ENCODE measurements at places on chromosomes 7 and 10. TPM values are rescaled to one million over a fixed set of nuclear protein-coding genes. Genes with fewer than 3 reads are reported as not detected.
A peak's percentile ranks its signal among the peaks of the same experiment; 100 is the strongest.

VSTM2A gene
- total RNA-seq, result not detected

BRAF gene
- total RNA-seq, result 77.3 TPM

TMEM270 gene
- total RNA-seq, result not detected

CPVL gene
- total RNA-seq, result 88.3 TPM

KIAA1549 gene
- 1.5 TPM for total RNA-seq

TFAM gene
- total RNA-seq, result 23.1 TPM

VAX1 gene
- not detected for total RNA-seq

EXOC4 gene
- 104 TPM for total RNA-seq

OPN1SW gene
- not detected for total RNA-seq

ASIC3 gene
- total RNA-seq, result not detected

- peak; percentile 23 for DNase-seq
- H3K27me3 ChIP-seq, result no peaks in the 10 kb centered on the region
- peaks cover 26% of the 10 kb centered on the region for H3K4me1 ChIP-seq
- H3K27ac ChIP-seq, result peak overlapping the region; percentile 76
- H3K4me3 ChIP-seq, result no peak overlapping the region
Measured at GRCh38 chr10:75430000-75430763, 1.2 kb upstream of the LRMDA start.

DNA sequence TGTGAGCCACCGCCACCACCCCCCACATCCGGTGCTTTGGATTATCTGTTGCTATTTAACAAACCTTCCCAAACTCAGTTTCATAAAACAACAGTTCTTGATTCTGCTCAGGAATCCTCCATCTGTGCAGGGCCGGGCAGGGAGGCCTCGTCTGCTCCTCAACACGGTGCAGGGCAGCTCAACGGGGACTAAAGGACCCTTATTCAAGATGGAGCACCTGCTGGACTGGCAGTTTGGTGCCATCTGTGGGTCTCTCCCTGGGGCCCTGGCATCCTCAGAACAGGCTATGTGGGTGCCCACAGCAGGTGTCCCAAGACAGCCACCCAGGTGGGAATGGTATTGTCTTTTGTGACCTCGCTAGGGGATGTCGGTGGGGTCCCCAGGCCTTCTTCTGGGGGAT lies 31.0 kb upstream of the ELFN1 start:
- no peak overlapping the region for H3K4me3 ChIP-seq
- H3K27ac ChIP-seq, result no peak overlapping the region
- no peaks in the 10 kb centered on the region for H3K36me3 ChIP-seq

DNA sequence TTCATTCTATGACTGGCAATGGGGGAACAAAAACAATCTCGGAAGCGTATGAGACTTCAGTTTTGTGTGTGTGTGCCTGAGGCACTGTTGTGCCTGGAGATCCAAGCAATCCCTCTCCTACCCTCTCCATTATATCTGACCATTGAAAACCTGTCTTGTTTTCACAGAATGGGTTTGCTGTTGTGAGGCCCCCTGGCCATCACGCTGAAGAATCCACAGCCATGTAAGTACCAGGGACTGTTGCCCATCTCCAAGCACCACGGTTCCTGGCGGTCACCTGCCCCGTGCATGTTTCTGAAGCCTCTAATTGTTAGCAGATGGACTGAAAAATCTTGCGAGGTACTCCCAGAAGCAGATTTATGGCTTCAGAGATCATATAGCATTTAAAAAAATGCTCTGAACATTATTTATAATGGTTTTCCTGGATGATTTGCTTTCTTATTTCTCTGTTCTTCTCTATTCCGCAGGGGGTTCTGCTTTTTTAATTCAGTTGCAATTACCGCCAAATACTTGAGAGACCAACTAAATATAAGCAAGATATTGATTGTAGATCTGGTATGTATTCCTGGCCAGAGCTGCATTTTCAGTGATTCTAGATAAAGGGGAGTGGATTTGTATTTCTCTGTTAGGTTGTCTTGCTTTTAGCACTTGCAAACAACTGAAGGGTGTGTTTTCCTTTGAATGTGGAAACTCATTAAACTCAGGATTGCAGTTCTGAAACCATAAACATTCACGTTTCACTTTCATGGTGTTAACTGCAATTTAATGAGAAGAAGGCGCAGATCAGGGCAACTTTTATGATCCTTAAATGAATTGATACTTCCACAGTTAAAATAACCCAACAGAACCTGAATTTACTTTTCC lies 288.2 kb downstream of the TWIST1 start:
- no peak overlapping the region for H3K27ac ChIP-seq
- no peak for DNase-seq
- H3K4me1 ChIP-seq, result no peaks in the 10 kb centered on the region
- H3K27me3 ChIP-seq, result no peaks in the 10 kb centered on the region

DNA sequence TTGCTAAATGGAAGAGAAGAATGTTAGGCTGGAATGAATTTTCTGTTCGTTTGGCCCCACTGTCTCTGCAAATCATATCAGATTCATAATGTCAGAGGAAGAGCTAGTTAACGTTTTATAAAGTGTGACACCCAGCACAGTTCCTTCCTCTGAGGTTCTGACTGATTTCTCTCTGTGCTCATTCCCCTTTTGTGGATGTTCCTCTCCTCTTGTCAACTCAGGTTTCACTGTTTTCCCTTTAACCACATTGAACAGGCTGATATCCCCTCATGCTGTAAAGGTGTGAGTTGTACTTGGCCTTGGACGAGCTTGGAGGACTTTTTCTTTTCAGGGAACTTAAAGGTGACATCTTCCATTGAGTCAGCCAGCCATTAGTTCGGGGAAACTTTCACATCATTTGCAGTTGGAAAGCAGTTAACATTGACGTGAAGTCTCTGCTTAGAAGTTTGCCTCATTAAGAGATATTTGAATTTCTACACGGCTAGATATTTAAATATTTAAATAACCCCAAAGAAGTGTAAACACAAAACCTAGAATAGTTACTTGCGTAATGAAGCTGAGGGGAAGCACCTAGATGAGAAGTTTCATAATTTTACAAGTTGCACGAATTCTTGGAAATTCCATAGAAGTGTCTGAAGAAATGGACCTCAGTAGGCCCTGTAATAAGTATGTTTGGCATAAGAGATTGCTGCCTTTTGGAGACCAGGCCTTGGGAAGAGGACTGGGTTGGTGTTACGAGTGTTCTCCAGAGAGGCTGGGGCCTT lies 101.5 kb upstream of the EGR2 start:
- H3K27me3 ChIP-seq, result no peaks in the 10 kb centered on the region
- no peaks in the 10 kb centered on the region for H3K36me3 ChIP-seq
- DNase-seq, result no peak
- no peaks in the 10 kb centered on the region for H3K4me1 ChIP-seq

- no peak overlapping the region for H3K4me3 ChIP-seq
- no peaks in the 10 kb centered on the region for H3K27me3 ChIP-seq
- H3K27ac ChIP-seq, result no peak overlapping the region
- no peaks in the 10 kb centered on the region for H3K4me1 ChIP-seq
- no peak for DNase-seq
- no peaks in the 10 kb centered on the region for H3K36me3 ChIP-seq
Measured at GRCh38 chr10:110387983-110388686, 83.4 kb upstream of the SMNDC1 start.

DNA sequence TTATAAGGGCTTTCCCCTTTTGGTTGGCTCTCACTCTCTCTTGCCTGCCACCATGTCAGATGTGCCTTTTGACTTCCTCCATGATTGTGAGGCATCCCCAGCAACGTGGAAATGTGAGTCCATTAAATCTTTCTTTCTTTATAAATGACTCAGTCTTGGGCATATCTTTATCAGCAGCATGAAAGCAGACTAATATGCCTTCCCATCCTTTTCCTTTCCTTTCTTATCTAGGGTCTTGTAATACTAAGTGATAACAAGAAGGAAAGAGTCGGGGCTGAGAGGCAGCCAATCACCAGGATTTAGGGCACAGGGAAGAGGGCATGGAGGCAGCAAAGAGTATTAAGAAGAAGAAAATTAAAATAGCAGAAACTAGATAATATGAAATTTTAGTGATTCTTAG lies 62.0 kb upstream of the JCAD start:
- no peak overlapping the region for H3K4me3 ChIP-seq
- no peak overlapping the region for H3K27ac ChIP-seq
- no peaks in the 10 kb centered on the region for H3K4me1 ChIP-seq
- no peaks in the 10 kb centered on the region for H3K27me3 ChIP-seq

GRCh38 chr10:98483658-98484057 lies 36.9 kb upstream of the HPS1 start:
- H3K4me3 ChIP-seq, result no peak overlapping the region
- H3K4me1 ChIP-seq, result no peaks in the 10 kb centered on the region
- H3K36me3 ChIP-seq, result no peaks in the 10 kb centered on the region
- H3K27ac ChIP-seq, result no peak overlapping the region

DNA sequence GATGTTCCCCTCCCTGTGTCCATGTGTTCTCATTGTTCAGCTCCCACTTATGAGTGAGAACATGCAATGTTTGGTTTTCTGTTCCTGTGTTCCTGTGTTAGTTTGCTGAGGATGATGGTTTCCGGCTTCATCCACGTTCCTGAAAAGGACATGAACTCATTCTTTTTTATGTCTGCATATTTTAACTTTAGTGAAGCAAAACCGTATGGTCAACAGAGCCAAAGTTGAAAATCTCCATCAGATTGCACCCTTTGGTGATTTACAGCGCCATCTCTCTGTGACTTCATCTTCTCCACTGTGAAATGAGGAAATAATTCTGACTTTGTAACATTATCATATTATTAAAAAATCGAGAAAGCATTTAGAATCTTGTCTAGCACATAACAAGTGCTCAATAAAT lies 132.3 kb upstream of the PLXDC2 start:
- no peak for DNase-seq
- no peak overlapping the region for H3K4me3 ChIP-seq
- no peaks in the 10 kb centered on the region for H3K27me3 ChIP-seq
- H3K36me3 ChIP-seq, result no peaks in the 10 kb centered on the region

GRCh38 chr7:7798510-7798909 lies 80.1 kb upstream of the RPA3 start:
- H3K4me3 ChIP-seq, result no peak overlapping the region
- no peak overlapping the region for H3K27ac ChIP-seq
- peaks cover 2% of the 10 kb centered on the region for H3K36me3 ChIP-seq
- no peaks in the 10 kb centered on the region for H3K27me3 ChIP-seq

GRCh38 chr7:2864999-2865670 lies 21.0 kb upstream of the GNA12 start:
- no peak overlapping the region for H3K4me3 ChIP-seq
- H3K27ac ChIP-seq, result no peak overlapping the region
- H3K36me3 ChIP-seq, result no peaks in the 10 kb centered on the region

- no peaks in the 10 kb centered on the region for H3K36me3 ChIP-seq
- H3K27me3 ChIP-seq, result no peaks in the 10 kb centered on the region
- H3K4me1 ChIP-seq, result no peaks in the 10 kb centered on the region
- H3K4me3 ChIP-seq, result no peak overlapping the region
- no peak for DNase-seq
Measured at GRCh38 chr7:142194201-142194600, 63.7 kb downstream of the PRSS58 start.

GRCh38 chr10:34584164-34584563 lies 230.9 kb downstream of the PARD3 start:
- H3K36me3 ChIP-seq, result no peaks in the 10 kb centered on the region
- no peak overlapping the region for H3K27ac ChIP-seq
- H3K4me1 ChIP-seq, result no peaks in the 10 kb centered on the region
- no peaks in the 10 kb centered on the region for H3K27me3 ChIP-seq
- no peak overlapping the region for H3K4me3 ChIP-seq

DNA sequence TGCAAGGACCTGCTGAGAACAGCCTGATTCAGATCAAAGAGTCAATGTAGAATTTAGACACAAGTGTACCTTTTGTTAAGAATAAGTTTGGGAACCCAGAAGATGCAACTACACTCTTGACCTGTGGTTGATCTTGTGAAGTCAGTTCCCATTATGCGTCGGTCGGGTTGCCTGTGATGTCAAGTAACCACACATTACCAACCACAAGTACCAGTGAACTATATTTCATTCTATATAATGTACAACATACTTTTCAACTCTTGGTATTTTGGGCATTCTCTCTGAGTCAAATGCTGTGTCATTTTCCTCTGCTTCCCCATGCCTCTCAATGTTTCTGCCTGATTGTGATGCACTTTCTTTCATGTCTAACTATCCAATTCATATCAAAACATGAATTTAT lies 426.2 kb downstream of the ETV1 start:
- no peak for DNase-seq
- H3K36me3 ChIP-seq, result no peaks in the 10 kb centered on the region
- H3K27me3 ChIP-seq, result no peaks in the 10 kb centered on the region
- no peaks in the 10 kb centered on the region for H3K4me1 ChIP-seq

GRCh38 chr7:23472556-23472955 lies 2.3 kb upstream of the IGF2BP3 start:
- no peaks in the 10 kb centered on the region for H3K36me3 ChIP-seq
- no peak for DNase-seq
- H3K4me3 ChIP-seq, result no peak overlapping the region
- peaks cover 23% of the 10 kb centered on the region for H3K4me1 ChIP-seq

- H3K27ac ChIP-seq, result peak overlapping the region; percentile 62
- H3K4me3 ChIP-seq, result no peak overlapping the region
- peaks cover 7% of the 10 kb centered on the region for H3K36me3 ChIP-seq
Measured at GRCh38 chr10:98244586-98244985, 23.4 kb downstream of the LOXL4 start.

DNA sequence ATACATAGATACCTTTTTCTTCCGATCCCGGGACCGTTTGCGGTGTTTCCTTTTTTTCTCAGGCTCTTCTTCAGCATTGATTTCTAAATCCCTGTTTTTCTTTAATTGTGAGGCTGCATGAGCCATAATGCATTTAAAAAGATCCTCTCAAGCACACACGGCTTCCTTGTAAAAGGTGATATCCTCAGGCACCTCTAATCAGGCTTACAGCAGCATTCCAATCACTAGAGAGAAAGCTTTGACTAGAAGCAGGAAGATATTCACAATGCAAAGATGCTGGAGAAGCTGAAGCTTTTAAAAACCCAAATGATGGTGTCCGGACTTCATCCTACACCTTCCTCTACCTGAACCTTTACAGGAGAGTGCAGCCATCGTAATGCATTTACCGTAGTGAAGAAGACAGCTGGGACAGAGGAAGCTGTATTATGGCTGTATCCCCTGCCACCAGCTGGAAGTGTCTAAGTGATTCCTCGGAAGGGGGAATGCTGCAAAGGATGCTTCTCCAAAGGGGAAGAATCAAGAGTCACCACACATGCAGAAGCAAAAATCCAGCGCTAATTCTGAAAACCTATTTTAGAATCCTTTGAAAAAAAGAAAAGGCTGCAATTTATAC lies at the start of gene ANK3:
Gene ANK3, minus strand, starts transcription at position 463 of the 613 bp plus-strand sequence. Its CDS starts 337 bp downstream, at position 126.
- peaks cover 35% of the 10 kb centered on the region for H3K4me1 ChIP-seq
- H3K27ac ChIP-seq, result no peak within 1 kb of the TSS
- DNase-seq, result no peak
- no peaks in the 10 kb centered on the region for H3K27me3 ChIP-seq
- no peaks in the 10 kb centered on the region for H3K36me3 ChIP-seq
- H3K4me3 ChIP-seq, result no peak within 1 kb of the TSS

GRCh38 chr10:10367264-10367663 lies 650.4 kb upstream of the CELF2 start:
- no peak overlapping the region for H3K4me3 ChIP-seq
- H3K4me1 ChIP-seq, result no peaks in the 10 kb centered on the region
- no peaks in the 10 kb centered on the region for H3K36me3 ChIP-seq
- H3K27ac ChIP-seq, result no peak overlapping the region

DNA sequence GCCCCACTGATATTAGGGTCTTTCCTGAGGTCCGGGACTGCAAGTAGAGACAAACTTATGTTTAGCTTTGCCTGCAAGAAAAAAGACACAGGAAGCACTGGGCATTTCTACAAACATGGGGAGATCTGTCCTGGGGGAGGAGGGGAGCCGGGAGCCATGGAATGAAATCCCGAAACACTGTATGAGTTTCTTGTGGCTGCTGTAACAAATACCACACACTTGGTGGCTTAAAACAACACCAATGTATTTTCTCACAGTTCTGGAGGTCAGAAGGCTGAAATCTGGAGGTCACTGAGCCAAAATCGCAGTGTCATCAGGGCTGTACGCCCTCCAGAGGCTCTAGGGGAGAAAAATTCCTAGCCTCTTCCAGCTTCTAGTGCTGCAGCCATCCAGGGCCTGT lies 114.0 kb upstream of the CHST15 start:
- H3K4me1 ChIP-seq, result no peaks in the 10 kb centered on the region
- H3K27ac ChIP-seq, result no peak overlapping the region
- H3K4me3 ChIP-seq, result no peak overlapping the region
- no peaks in the 10 kb centered on the region for H3K36me3 ChIP-seq

Measured in thyroid gland (tissue), 4 donors.